Esophagus mucosa (tissue), 1 donor: ENCODE measurements at places on chromosomes 6 and 20. TPM values are rescaled to one million over a fixed set of nuclear protein-coding genes. Genes with fewer than 3 reads are reported as not detected.
A peak's percentile ranks its signal among the peaks of the same experiment; 100 is the strongest.

- no peak for ATAC-seq
Measured at GRCh38 chr20:20024942-20025341, 7.8 kb downstream of the NAA20 start.

- no peak for ATAC-seq
Measured at GRCh38 chr6:14965424-14966075, 280.3 kb upstream of the JARID2 start.

- ATAC-seq: no peak
Measured at GRCh38 chr6:29734046-29735018, 11.1 kb downstream of the HLA-F start.

DNA sequence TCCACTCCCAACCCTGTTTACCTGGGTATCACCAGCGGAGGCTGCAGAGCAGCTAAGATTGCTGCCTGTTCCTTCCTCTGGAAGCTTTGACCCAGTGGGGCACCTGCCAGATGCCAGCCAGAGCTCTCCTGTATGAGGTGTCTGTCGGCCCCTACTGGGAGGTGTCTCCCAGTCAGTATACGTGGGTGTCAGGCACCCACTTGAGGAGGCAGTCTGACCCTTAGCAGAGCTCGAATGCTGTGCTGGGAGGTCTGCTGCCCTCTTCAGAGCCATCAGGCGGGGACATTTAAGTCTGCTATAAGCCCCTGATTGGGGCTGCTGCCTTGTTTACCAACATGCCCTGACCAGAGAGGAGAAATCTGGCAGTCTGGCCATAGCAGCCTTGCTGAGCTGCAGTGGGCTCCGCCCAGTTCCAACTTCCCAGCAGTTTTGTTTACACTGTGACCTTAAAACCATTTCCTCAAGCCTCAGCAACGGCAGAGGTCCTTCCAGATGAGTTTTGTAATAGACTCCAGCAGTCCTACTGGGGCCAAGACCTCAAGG lies 2.8 kb downstream of the RAET1E start:
- ATAC-seq: no peak

DNA sequence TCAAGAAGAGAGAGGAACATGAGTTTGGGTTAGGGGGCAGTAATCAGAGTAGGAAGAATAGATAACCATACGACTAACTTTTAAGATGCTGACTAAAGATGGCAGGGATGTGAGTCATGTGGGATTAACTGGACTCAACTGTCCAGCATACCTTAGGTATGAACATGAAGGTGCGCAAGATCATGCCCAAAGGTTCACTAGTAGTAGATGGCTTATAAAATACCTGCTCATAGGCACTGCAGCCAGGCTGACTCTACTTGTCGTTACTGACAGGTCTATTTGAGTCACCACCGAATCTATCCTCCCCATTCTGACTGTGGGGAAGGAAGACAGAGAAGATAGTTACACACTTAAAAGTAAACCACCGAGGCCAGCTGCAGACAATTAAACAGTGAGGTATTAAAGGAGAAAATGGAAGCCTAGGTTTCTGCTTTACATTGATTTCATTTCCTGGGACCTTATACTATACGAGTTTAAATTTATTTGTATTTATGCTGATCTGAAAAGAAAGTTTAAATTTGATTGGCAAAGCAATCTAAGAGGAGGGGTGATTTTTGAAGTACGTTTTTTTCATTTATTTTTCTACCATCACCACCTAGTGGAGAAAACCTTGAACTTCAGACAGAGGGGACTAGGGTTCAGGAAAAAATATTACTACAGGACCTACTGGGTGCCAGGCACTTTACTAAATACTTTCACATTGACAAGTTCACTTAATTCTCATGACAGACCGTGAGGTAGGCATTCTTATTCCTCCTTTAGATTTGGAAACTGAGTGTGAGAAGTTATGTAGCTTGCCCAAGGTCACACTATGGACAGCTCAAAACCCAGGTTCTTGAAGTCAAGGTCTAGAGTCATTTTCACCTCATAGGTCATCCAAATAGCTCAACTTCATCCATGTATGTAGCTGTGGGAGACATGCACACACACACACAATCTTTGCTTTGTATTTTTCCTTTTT lies 4.0 kb upstream of the WRNIP1 start:
- ATAC-seq: peak; percentile 16

DNA sequence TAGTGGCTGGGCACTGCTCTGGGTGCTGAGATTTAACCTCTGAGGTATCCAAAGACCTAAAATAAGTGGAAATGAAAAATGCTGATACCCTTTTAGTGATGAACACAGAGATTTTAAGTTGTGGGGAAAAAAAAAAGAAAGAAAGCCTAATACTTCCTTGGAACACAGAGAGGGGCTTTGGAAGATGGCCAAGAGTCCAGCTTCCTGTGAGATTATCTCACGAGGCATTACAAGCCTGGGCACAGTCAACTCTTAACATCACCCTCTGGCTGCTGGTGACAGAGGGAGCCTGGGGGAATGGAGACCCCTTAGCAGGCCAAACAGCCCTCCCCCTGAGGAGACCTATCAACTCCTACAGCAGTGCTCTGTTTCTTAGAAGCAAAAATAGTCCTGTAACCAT lies 19.7 kb downstream of the BTN2A1 start:
- no peak for ATAC-seq

GRCh38 chr6:162273986-162274385 lies 453.6 kb downstream of the PRKN start:
- no peak for ATAC-seq

GRCh38 chr20:20712004-20712473 lies 405 bp downstream of the RALGAPA2 start:
- peak; percentile 15 for ATAC-seq

- ATAC-seq: no peak
Measured at GRCh38 chr6:13006578-13007300, 290.2 kb downstream of the PHACTR1 start.

DNA sequence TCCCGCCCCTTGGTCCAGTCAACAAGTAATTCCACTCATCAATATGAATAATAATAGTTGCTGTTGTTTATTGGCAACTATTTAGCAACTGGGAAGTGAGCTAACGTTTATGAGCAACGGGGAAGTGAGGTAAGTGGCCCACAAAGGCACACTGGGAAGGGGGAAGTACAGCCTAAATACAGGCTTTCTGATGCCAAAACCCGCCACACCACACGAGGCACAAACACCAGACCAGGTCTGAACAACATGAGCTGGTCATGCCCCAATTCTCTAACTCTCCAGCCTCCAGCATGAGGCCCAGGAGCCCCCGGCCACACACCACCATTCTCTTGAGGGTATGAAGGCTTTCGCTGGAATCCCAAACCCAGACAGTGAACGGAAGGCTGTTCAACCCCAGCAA lies 50.8 kb downstream of the PREX1 start:
- no peak for ATAC-seq

- ATAC-seq: no peak
Measured at GRCh38 chr20:51306081-51306480, 236.4 kb downstream of the NFATC2 start.

DNA sequence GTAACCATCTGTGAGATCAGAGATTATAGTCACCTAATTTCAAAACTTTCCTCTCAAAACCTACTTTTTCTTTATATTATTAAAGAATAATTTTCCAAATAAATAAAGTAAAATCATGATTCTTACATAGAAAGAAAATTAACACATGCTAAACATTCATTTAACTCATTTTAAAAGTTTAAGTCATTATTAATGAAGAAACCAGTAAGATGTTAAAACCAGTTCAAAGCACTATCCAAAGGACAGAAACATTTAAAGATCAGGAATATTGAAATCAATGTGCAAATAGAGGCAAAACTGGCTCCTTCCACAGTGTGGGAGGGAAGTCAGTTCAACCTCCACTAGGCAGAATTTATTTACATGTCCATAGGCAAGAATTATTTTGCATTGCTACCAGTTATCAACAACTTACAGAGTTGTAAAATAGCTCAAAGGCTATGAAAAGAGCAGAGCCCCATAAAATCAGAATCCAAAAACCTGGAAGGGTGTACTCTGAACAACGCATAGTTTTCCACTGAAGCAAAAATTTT lies 146.9 kb downstream of the KHDC1L start:
- no peak for ATAC-seq

- ATAC-seq: peak; percentile 29
Measured at GRCh38 chr6:135686784-135687301, 164.7 kb upstream of the PDE7B start.

DNA sequence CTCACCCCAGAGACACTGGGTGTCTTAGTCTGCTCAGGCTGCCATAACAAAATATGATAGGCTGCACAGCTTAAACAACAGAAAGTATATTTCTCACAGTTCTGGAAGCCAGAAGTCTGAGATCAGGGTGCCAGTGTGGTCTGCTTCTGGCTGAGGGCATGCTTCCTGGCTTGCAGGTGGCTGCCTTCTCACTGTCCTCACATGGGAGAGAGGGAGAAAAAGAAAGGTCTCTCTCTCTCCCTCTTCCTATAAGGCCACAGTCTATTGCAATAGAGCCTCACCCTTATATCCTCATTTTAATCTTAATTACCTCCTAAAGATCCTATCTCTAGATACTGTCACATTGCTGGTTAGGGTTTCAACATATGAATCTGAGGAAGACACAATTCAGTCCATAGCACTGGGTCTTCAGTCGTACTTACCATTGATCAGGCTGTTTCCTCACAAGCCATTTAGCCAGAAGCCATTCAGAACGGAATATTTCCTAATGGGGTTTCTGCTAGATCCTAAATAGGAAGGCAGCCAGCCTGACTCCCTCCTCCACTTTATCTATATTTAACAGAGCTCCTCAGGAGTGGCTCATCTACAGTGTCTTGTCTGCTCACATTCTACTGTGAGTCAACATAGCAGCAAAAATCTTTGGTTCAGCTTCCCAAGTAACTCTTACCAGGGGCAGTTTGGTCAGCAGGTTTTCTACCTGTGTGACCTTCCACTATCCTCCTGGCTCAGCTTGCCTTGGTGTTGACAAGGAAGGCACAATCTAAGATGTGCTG lies 42.2 kb downstream of the CD164 start:
- no peak for ATAC-seq

DNA sequence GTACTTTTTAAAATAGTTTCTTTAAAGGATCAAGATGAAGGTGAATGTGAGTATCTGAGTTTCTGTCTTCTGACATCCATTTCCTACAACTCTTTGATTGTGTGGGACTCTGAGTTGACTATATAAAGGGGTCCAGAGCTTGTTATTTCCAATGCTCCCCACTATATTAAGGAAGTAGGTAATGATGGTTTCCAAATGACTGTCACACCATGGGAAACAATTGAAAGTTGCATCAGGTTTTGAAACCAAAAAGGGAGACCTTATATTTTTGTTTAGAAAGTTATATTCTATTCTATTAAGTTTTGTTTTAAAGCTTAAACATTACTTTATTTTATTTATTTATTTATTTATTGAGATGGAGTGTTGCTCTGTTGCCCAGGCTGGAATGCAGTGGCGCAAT lies 11.2 kb downstream of the CASS4 start:
- no peak for ATAC-seq

DNA sequence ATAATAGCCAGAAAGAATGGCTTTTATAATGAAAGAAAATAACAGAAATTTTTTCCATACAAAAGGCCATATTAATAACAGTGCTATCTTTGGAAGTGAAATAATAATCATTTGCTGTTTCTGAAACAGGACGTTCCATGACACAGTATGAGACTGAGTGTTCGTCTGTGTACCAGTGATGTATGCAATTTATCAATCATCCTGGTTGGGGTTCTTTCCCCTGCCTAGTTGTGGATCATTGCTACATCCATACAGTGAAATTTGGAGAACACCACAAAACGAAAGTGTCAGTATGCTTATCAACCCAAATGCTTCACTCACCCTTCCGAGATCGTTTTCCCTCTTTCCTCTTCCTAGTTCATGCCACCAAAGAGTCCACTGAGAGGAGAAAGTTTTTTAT lies 151.4 kb upstream of the PRDM1 start:
- ATAC-seq: no peak

DNA sequence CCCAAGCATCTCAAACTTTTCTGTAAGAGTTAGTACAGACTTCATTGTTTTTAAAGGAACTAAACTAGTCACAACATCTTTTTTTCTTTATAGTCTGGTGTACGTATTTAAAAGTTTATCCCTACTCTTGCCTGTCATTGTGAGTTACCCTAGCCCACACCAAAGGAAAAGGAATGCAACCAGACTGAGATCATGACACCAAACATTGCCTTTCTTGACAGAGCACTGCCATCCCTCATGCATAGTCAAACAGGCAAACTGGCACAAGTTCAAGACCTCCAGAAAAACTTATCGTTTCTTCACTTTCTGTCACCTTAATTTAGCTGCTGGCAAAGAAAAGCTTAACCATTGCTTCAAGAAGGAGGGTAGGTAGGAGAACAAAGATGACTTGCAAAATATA lies 448.4 kb upstream of the MANEA start:
- ATAC-seq: no peak

GRCh38 chr6:54059683-54060082 lies 51.6 kb upstream of the MLIP start:
- ATAC-seq: no peak

- ATAC-seq: no peak
Measured at GRCh38 chr6:163008626-163009025, 280.9 kb downstream of the PACRG start.

GRCh38 chr6:125356884-125357283 lies 55.1 kb upstream of the HDDC2 start:
- ATAC-seq: no peak

- no peak for ATAC-seq
Measured at GRCh38 chr6:16184551-16184950, 53.8 kb upstream of the GMPR start.

DNA sequence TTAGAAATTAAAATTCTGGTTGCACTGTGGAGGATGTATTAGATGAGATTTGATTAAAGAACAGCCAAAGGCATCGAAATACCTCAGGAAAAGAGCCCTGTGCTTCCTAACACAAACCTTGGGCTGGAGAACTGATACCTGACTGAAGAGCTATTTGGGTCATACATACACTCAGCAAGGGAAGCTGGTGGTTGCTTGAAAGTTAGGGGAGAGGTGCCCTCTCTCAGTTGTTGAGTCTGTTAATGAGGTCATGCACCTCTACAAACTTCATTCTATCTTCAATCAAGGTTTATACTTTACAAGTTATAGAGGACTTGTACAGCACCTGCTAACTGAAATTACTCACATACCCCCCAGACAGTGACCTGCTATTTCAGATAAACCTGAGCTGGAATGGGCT lies 25.5 kb downstream of the FAM184A start:
- no peak for ATAC-seq

- ATAC-seq: peak; percentile 68
Measured at GRCh38 chr6:38319256-38320212, 320.2 kb downstream of the BTBD9 start.

GRCh38 chr6:38640216-38640909 lies 634 bp upstream of the BTBD9 start:
- no peak for ATAC-seq

- no peak for ATAC-seq
Measured at GRCh38 chr6:85465762-85466161, 15.9 kb downstream of the NT5E start.

GRCh38 chr20:46699651-46700359 lies 9.6 kb upstream of the SLC2A10 start:
- ATAC-seq: peak; percentile 63

Gene SLC35A1
- total RNA-seq: 6.5 TPM

Gene GTSF1L
- total RNA-seq: not detected

Gene TENT5A
- total RNA-seq: 2.9 TPM

Gene SRMS
- total RNA-seq: 0.44 TPM

Gene GJE1
- total RNA-seq: not detected

Gene CST5
- total RNA-seq: not detected

Gene SHLD1
- 6.4 TPM for total RNA-seq

Gene SLC22A7
- total RNA-seq: not detected

Gene UNC5CL
- total RNA-seq: 0.56 TPM

Gene EXOC2
- 17.1 TPM for total RNA-seq
